ENCODE measurements at places on chromosomes 12 and 14. TPM values are rescaled to one million over a fixed set of nuclear protein-coding genes. Genes with fewer than 3 reads are reported as not detected.

Gene SIX4
- 18.3 TPM for total RNA-seq

Gene RASSF8
- total RNA-seq = 50.6 TPM

Gene GNS
- 249 TPM for total RNA-seq

Gene PCED1B
- total RNA-seq = 0.33 TPM

Gene RPGRIP1
- under 0.01 TPM for total RNA-seq

Gene BCL7A
- 4.9 TPM for total RNA-seq

Gene ABHD12B
- total RNA-seq = under 0.01 TPM

Gene GALNT8
- under 0.01 TPM for total RNA-seq

Gene AHSA1
- 71.1 TPM for total RNA-seq

Gene MYO1A
- 0.26 TPM for total RNA-seq

Gene GLIPR1L1
- total RNA-seq = not detected

Gene CAPS2
- total RNA-seq = 9.2 TPM

Gene FZD10
- not detected for total RNA-seq

Gene PDE3A
- 0.26 TPM for total RNA-seq

Gene KLHL33
- total RNA-seq = 1.5 TPM

Gene ADAMTS20
- total RNA-seq = not detected

Gene PSMA3
- 80.1 TPM for total RNA-seq

Gene C1QL4
- 0.17 TPM for total RNA-seq

Gene TDRD9
- 0.50 TPM for total RNA-seq

Gene BTBD6
- total RNA-seq = 39.5 TPM

Gene TAS2R19
- 5.3 TPM for total RNA-seq

Gene SPRYD4
- 1.7 TPM for total RNA-seq

Gene SERPINA10
- not detected for total RNA-seq

Gene KCNC2
- total RNA-seq = not detected

Gene CLECL1
- total RNA-seq = not detected

Gene TMEM229B
- total RNA-seq = 0.77 TPM

Gene IQSEC3
- total RNA-seq = 1.3 TPM

Gene LPAR5
- not detected for total RNA-seq

Gene SMOC1
- total RNA-seq = not detected

Gene SH2B3
- 7.4 TPM for total RNA-seq

Gene CCDC177
- not detected for total RNA-seq

Gene EML1
- 36.2 TPM for total RNA-seq

Gene SLC16A7
- total RNA-seq = 44.2 TPM

Gene DIO3
- 1.0 TPM for total RNA-seq

Gene CD4
- 14.4 TPM for total RNA-seq

Gene DTX1
- 0.26 TPM for total RNA-seq

Gene BTBD7
- 19.8 TPM for total RNA-seq

Gene KRT6C
- total RNA-seq = not detected

Gene PIWIL1
- not detected for total RNA-seq

Gene TAS2R13
- 1.7 TPM for total RNA-seq

Gene PIK3C2G
- not detected for total RNA-seq

Gene GNB3
- 1.3 TPM for total RNA-seq

Gene MORN3
- 0.77 TPM for total RNA-seq

Gene RERGL
- total RNA-seq = not detected

Gene C12orf42
- not detected for total RNA-seq
